ENCODE measurements at places on chromosomes 7 and 10.

DNA sequence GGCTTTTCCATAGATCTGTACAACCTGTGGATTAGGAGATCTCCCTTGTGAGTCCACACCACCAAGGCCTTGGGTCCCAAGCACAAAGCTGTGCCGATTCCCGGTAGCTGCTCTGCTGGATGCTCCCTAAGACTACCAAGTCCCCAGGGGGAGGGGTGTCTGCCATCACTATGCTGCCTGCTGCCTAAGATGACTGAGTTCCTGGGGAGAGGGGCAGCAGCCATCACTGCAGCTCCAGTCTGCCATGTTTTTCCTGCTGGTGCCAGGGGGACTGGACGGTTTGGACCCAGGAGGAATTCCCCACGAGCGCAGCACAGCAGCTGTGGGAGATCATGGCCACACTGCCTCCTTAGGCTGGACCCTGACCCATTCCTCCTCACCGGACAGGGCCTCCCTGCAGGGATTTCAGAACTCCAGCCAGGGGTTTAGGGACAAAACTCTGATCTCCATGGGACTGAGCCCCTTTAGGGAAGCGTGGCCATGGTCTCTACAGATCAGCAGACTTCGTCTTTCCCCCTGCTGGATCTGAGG is 1049.8 kb downstream of the SORCS1 start:
- no peak for DNase-seq

- no peak for DNase-seq
These were observed 467.4 kb downstream of the NEBL start for GRCh38 chr10:20429742-20430141.

DNA sequence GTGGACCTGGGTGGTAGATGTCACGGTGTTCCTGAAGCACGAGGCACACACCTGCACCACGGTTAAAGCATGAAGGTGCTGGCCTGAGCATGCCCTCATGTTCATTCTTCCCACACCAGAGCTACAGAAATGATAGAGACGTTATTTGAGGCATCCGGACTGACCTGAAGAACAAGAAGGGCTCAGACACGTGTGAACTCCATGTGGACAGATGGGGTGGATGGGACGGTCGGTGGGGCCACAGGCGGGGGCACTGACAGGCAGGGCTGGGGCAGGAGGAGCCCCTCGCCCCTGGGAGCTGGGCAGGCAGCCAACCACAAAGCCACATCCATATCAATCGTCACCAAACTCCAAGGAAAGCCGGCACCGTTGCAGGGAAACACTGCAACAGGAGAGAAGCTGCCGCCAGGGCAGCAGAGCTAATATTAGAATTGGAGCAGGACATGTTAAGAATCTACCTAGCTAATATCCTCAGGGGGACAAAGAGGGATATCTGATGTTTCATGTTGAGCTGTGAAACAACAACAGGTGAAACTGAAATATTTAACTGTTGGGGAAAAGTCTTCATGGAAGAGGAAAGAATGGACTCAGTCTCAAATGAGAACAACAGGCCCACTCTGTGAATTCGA is 37.8 kb upstream of the DIP2C start:
- DNase-seq, result no peak

- no peak for DNase-seq
These were observed 627.2 kb downstream of the SUGCT start for GRCh38 chr7:40761762-40762560.

DNA sequence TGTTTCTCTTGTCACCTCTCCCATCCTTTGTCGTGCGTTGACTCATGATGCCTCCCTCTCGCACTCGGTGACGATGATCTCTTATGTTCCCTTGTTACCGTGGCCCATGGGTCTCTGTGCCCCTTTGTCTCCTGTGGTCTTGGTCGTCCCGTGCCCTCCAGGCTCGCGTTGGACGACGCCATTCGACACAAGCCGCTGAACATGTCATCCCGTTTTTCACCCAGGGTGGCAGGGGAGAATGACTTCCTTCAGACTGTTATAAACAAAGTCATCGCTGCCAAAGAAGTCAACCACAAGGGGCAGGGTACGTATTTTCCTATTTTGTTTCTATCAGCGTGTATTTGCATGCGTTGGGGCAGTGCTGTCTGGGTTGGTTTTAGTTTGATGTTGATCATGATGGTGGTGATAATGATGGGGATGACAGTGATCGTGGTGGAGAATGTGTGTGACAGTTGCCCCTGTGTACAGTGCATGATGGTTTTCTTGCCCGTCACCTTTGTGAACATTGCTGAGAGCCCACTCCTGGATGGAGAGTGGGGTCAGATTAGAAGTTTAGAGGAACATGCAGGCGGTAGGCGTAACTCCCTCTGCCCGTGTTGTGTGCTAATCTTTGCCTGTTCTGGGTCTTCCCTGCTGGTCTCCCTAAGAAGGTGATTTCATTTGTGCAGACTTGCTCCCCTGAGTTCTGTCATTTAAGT is 107.0 kb downstream of the DOCK1 start:
- DNase-seq, result no peak

GRCh38 chr10:59387951-59388670 is 25.8 kb upstream of the FAM13C start:
- DNase-seq, result no peak

GRCh38 chr7:18855796-18856195 is 261.6 kb downstream of the TWIST1 start:
- DNase-seq, result no peak

- DNase-seq, result no peak
These were observed 4.2 kb downstream of the SUN1 start for GRCh38 chr7:836429-836828.

GRCh38 chr7:55070271-55070743 is 51.5 kb downstream of the EGFR start:
- DNase-seq, result no peak

- DNase-seq, result no peak
These were observed 461.1 kb downstream of the ZNF33B start for GRCh38 chr10:42177077-42177792.

DNA sequence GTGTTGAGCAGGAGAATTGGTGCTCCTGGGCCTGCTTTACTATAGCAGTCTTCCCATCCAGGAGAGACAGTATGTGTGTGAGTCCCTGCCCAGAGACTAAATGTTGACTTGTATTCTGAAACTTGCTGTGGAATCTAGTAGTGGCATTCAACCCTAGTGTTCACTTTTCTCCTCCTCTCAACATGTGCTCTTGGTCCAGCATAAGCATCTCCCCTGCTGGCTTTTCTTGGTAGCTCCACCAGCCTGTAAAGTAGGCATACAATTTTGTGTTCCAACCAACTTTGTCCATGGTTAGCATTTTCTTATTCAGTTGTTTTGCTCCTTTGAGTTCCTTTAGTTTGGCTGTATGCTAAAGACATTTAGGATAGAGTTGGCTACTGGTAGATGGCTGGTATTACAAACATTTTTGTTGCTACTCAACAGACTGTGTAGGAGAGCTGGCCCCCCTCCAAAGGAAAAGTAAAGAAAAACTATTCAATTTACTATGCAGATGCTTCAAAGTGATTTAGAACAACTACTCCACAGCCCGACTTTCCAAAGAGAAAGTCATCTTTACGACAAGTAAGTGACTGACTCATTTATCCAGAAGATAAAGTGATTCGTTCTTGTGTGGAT is 46.0 kb downstream of the ASB4 start:
- no peak for DNase-seq

DNA sequence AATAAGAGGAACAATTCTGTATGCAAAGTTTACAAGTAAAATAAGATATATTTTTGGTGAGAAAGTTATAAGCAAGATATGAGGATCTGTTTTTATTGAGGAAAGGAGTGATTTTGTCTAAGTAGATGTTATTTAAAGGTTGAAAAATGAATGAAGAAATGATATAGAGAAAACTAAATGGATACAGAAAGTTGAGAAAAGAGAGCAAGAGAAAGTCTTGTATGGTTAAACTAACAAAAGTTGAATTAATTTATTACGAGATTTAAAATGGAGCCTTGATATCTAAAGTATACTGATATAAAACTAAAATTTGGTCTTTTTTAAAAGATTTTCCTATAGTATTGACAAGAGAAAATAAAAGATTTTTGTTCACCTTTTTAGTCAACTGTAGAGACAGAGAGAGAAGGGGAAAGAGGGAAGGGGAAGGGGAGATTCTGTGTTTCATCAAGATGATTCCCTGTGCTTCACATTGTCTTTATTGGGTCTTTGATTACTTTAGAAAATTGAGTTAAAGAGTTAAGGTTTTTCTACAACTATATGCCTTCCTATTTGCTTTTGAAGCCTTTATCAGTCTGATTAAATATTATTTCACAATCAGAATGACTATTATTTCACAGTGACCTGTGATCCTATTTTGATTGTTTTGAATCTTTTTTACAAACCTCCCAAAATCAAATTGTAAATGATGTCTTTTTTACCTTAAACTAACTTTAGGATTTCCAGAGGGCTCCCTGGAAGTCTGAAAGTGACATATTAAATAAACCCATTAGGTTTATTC is 10.7 kb downstream of the SHTN1 start:
- DNase-seq, result no peak

- no peak for DNase-seq
These were observed 219.0 kb downstream of the CRPPA start for GRCh38 chr7:16202303-16202702.

DNA sequence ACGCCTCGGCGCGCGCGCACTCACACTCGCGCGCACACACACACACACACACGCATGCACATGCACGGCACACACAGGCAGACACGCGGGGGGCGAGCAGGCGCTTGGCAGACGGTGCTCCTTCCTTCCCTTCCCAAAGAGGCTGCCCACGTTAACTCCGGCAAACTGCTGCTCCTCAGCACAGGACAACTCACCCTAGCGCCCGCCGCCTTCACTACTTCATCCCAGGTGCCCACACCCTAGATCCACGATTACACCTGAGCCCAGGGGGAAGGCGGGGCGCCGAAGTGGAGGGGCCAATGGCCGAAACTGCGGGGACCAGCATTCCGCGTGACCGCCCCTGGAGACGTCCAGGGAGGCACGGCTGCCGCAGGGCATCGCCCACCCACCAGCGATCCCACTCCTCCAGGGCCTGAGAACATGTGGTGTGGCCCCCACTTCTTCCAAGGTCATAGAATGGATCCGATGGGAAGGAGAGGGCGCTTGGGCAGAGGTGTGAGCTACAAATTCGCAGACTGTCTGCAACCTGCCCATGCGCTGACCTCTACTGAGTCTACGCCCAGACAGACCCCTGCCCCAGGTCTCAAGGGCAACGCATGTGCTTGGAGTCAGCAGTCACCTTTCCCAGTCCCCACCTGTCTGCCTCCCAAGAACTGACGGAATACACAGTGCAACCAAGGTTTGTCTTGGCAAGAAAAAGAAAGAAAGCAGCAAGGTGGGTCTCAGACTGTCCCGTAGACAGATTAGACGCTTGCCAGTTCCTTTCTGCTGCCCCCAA is 74.6 kb downstream of the CALN1 start:
- no peak for DNase-seq

DNA sequence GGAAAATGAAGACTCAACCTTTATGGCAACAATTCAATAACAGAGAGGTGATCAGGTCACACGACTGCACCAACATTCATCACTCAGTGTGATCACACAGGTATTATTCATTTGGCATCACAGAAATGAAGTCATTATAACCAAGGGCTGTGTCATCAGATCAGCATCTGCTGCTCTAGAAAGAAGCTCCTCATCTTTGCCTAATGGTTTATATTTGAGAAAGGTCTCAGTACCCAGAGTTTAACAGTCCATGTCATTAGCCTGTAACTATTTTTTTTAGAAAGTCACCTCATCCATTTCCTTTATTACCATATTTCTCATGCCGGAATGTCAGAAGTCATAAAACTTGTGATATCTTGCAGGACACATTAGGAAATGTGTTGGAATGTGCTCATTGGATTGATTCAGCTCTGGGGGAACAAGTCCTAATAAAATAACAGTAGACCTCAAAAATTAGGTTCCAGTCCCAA is 45.1 kb upstream of the PRKG1 start:
- DNase-seq, result no peak

DNA sequence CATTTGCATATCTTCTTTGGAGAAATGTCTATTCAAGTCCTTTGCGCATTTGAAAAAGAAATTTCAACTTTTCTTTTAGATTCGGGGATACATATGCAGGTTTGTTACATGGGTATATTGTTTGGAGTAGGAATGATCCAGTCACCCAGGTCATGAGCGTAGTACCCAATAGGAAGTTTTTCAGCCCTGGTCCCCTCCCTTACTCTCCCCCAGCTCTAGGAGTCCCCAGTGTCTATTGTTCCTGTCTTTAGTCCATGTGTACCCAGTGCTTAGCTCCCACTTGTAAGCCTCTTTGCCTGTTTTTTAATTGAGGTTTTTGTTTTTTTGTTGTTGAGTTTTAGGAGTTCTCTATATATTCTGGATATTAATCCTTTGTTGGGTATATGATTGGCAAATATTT is 63.3 kb downstream of the SND1 start:
- DNase-seq, result no peak

DNA sequence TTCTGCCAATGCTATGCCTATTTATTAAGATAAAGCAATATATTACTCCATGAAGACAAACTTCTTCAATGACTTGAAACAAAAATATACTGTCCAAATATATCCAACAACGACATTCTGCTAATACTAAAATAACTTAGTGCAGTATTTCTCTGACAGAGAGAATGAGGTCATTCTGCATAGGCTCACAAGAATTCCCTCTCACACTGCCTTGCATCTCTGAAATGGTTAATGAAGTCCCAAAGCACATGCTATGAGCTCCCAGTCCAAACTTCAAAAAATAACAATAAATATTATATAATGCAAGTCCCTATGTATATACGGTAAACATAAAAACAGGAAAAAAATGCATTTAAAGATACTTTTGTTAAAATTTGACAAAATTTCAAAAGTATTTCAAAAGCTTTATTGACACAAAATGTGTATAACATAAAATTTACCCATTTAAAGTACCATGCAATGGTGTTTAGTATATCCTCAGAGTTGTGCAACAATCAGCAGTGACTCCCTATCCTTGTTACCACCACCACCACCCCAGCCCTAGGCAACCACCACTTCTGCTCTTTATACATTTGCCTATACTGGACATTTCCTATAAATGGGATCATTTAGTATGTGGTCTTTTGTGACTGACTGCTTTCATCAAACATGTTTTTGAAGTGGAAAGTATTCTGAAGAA is 27.6 kb downstream of the CHCHD3 start:
- DNase-seq, result no peak

DNA sequence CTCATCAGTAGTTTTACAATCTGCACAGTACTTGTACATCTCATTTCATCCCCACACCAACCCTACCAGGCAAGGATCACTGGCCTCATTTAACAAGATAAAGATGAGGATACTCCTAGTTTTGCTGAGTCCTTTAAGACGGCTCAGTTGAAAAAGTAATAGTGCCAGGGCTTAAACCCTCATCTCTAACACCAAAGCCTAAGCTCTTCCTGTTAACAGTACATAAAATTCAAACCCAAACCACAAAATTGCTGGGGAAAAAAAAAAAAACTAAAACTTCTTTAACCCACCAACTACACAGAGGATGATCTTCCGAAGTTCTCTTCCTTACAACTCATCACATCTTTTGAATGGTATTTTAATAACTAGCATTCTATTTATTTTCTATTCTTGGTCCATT is 1.3 kb downstream of the SAR1A start:
- DNase-seq, result no peak

- DNase-seq, result no peak
These were observed 318.7 kb downstream of the BBS9 start for GRCh38 chr7:33448035-33448434.

Measured in activated naive CD8-positive, alpha-beta T cell treated with anti-CD3 and anti-CD28 coated beads, Interleukin-2, amount 10 ng/mL, durations not matched to agents 7 days and 5 days (primary cell).